ENCODE measurements at places on chromosomes 2 and 18. TPM values are rescaled to one million over a fixed set of nuclear protein-coding genes. Genes with fewer than 3 reads are reported as not detected.

LRRC30 gene
- not detected for total RNA-seq

SERPINB7 gene
- total RNA-seq = not detected

TTLL4 gene
- total RNA-seq = 123 TPM

GALNT13 gene
- total RNA-seq = 7.4 TPM

TGFA gene
- 1.4 TPM for total RNA-seq

CYP27A1 gene
- 4.8 TPM for total RNA-seq

PTPRM gene
- total RNA-seq = 7.7 TPM

GAL3ST2 gene
- total RNA-seq = not detected

FBLN7 gene
- total RNA-seq = 21.4 TPM

SH2D6 gene
- total RNA-seq = 0.34 TPM

IL36B gene
- total RNA-seq = not detected

GPBAR1 gene
- 0.14 TPM for total RNA-seq

SPP2 gene
- total RNA-seq = not detected

MAT2A gene
- 404 TPM for total RNA-seq

BUB1 gene
- total RNA-seq = 80.4 TPM

OR6B2 gene
- total RNA-seq = not detected

ST8SIA3 gene
- 3.1 TPM for total RNA-seq

Data from neural crest cell (in vitro differentiated cells).